GM18507 (cell line): ENCODE measurements at places on chromosomes 6 and 20.

DNA sequence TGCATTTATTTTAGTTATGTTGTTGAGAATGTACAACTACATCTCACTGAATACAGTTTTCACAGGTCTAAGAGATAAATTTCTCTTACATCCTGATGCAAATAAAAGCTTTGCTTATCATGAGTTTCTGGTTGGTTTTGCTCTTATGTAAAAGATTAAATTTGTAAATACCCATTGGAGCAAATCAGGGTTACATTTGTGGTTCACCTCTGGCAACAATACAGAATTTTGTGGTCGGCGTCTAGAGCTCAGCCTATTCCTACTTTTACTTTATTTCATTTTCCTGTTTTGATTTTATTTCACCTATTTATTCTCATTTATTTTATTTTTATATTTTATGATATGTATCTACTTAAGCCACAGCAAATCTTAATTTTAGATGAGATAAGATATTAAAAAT, 271.9 kb upstream of the MARCKS start:
- no peak for DNase-seq

DNA sequence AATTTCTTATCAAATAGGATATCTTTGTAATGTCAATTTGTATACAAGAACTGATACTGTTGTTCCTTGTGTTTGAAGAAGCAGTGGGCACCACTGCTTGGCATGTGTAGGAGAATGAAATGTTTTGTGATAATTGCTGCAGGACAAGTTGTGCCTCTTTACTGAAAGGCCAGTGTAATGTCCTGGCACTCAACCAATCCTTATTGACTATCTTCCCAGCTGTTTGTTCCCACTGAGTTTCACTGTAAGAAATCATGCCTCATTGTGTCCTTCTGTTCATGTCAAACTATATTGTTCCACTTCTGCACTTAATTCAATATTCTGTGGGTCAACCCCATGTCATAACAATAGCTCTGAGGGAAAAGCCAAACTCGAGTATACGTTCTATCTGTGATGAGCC, 136.1 kb upstream of the FAM83B start:
- no peak for DNase-seq

DNA sequence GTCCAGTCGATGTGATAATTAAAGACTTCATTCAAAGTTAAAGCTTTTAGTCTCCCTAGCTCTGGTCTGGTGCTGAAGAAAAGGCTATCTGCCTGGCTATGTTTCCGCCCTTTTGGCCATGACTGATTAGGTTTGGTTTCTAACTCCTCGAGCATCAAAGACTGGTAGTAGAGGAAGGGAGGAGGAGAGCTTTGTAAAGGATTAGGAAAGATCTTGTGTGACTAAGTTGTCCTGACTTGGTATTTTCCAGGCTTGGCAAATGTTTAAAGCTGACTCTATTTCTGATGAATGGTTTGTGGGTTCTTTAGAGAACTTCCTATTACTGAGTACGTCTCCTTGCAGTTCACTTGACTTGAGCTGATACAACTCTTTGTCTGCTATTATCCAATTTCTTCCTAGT, 312.9 kb downstream of the GJA1 start:
- no peak for DNase-seq

GRCh38 chr6:68158256-68158655, 476.8 kb upstream of the ADGRB3 start:
- DNase-seq: no peak

DNA sequence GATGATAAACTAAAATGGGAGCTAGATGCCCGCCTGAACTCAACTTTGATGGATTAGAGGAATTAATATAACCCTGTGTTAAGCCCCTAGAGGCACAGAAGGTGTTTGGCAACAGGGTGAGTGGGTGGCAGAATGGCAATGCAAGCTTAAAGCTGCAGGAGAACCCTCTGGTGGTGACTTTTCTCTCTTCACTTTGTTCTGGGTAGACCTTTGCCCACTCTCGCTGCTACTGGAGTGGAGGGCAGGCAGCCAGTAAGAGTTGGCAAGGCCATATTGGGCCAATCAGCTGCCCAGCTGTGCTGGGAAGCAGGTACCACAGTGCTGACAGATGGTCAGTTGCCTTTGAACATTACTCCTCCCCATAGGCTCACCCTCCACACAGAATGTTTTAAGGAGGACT, 468.2 kb downstream of the MMUT start:
- no peak for DNase-seq

DNA sequence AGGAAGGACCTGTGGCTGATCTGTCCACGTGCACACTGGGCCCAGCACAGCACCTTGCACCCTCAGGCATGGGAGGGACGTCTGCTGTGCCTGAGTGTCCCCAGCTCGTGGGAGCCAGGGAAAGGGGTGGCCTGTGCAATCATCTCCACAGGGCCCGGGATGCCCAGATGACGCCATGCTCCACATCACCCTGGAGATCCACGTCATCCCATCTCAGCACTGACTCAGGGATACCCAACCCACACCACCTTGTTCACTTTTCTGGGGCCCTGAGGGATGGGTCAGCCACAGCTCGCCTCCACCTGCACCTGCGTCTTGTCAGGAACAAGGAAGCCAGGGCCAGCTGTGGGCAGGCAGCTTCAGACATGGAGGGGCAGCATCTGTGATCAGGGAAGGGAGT, 48.2 kb downstream of the RAB44 start:
- DNase-seq: no peak

GRCh38 chr6:138377844-138378243, at the start of gene SMIM28:
Gene SMIM28, plus strand, starts transcription at chr6:138377905. Its CDS starts 168 bp downstream, at chr6:138378073.
- DNase-seq: no peak

GRCh38 chr6:132819405-132820161, 5.2 kb downstream of the RPS12 start:
- no peak for DNase-seq
